ENCODE measurements at places on chromosomes 2 and 18.

GRCh38 chr2:201900362-201900761 lies 94.0 kb downstream of the CDK15 start:
- no peak for DNase-seq

DNA sequence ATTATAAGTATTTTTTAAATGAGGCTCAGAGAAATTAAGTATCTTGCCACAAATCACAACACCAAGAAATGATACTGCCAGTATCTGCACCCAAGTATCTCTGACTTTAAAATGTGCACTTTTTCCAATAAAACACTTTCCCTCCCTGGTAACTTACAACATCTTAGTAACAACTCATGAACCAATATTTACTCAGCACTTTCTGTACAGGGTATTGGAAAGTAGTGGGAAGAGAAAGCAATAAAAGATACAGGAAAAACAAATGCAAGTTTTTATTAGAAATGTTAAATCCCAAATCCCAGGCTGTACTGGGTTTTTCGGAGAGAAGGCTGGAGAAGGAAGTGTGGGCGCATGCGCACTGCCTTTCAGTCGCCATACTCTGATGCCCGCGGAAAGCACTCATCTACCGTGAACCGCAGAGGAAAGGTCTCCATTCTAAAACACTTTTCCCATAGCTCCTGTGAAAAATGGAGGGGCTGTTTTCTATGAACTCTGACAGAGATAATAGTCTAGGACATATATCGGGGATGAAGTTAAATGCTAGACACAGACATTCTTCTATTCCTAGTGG lies 52.1 kb downstream of the L3MBTL4 start:
- no peak for DNase-seq

- DNase-seq, result no peak
These were observed 48.0 kb upstream of the TGIF1 start for GRCh38 chr18:3401669-3402620.

- DNase-seq, result no peak
These were observed 383.3 kb downstream of the MTX2 start for GRCh38 chr2:176652300-176653182.

DNA sequence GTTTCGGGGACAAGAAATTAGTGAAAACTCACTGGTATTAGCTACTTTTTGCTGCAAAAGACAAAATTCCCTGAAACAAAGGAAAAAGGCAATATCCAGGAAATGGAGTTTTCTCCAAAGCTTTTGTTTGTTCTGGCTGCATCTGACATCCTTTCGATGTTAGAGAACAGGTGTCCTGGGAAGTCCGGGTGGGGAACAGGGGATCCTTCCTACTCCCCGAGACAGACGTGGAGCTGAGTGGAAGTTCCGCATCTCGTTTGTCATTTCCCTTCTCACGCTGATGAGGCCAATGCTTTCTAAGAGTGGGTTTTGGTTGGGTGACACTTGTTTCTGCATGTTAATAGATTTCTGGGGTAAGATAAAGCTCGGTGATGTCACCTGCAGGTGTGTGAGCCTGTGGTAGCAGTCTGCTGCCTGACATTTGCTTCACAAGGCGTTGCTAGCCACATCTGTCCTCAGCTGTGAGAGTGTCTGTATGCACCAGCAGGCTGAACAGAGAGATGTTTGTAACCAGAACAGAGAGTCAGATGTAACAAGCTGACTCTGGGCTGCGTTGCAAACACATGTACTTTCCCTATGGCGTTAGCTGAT lies 125.9 kb downstream of the ACOXL start:
- no peak for DNase-seq

DNA sequence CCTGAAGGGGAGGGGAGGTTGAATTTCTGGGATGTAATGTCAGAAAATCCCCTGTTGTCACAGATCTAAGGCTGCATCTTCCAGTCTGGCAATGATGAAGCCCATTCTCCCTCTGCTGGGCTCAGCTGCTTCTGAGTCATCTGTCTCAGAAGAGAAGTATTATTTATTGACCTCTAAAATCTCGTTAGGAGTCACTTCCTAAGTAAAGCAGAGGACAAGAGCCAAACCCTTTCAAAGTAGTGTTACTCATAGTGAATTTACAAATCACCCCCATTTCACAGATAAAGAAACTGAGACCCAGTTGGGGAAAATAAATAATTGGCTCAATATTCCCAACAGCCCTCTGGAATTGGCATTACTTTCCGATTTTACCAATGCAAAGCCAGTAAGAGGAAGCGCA lies 167.3 kb upstream of the SKOR2 start:
- no peak for DNase-seq

DNA sequence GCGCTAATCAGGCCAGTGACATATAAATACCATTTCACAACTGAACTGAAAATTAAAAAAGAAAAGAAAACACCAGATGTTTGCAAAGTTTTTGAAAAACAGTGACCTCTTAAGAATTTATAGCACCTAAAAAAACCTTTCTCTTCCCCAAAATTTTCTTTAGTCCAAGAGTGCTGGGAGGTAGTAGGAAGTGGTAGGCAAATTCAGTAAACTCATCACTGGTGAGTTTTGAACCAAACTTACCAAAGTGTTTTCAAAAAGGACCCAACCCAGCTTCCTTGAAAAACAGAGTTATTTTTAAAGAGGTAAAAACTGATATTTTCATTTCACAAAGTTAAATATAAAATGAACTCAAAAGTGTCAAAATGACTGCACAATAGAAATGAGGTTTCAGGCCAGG lies 90.4 kb downstream of the TMEM247 start:
- DNase-seq, result no peak

DNA sequence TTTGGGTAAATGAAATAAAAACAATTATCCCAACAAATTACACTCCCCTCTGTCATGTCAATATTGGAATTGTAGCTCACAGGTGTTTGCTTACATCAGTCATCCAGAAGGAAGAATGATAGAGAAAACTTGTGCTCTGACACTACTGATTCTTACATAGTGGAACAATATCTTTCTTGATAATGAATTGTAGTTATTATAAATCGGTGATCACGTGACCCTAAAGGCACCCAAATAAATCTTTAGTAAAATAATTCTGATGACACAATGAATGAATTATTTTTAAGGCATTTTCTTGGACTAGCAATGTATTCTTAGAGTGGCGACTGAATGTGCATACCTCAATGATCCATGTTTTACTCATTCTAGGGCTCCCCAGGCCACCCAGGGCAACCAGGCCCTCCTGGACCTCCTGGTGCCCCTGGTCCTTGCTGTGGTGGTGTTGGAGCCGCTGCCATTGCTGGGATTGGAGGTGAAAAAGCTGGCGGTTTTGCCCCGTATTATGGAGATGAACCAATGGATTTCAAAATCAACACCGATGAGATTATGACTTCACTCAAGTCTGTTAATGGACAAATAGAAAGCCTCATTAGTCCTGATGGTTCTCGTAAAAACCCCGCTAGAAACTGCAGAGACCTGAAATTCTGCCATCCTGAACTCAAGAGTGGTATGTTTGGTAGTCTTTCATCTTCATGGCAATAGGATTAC lies 34.5 kb downstream of the COL3A1 start:
- DNase-seq, result no peak

DNA sequence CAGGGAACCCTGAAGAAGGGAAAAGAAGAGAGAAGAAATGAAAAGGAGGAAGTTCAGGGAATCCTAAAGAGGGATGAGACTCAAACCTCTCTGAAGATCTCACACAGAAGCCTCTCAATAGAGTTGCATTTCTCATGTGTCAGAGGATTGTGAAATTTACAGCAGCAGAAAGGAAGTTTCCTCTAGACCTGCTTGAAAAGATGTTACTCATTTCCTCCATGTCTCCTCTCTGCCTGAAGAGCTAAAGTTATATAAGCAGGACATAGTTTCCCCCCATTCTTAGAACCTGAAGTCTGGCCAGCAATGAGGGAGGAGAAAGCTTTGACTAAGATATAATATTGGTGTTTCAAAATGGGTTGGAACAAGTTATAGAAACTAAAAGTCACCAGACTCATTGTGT lies 1155.6 kb downstream of the LRP1B start:
- DNase-seq, result no peak

All from H1 (cell line).